ENCODE measurements at places on chromosomes 6 and 20.

DNA sequence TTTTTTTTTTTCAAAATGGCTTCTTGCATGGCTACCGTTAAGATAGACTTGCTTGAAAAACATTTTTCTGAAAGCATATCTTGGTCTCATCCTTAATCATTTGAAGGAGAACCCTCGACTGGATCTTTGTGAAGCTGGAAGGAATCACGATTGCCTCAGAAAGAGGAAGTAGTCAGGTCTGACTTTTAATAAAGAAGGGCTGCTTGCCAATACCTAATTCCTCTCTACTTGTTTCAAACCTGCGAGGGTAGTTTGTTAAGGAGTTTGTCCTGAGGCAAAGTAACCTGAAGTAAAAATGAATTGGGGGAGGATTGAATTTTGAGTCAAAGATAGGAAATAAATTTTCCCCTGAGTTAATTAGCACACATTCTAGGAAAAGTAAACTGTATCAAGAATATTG is 288.1 kb upstream of the MAP3K7 start:
- no peak overlapping the region for H3K4me3 ChIP-seq
- no peak for DNase-seq
- no peaks in the 10 kb centered on the region for H3K36me3 ChIP-seq
- no peaks in the 10 kb centered on the region for H3K4me1 ChIP-seq
- H3K27ac ChIP-seq, result no peak overlapping the region

DNA sequence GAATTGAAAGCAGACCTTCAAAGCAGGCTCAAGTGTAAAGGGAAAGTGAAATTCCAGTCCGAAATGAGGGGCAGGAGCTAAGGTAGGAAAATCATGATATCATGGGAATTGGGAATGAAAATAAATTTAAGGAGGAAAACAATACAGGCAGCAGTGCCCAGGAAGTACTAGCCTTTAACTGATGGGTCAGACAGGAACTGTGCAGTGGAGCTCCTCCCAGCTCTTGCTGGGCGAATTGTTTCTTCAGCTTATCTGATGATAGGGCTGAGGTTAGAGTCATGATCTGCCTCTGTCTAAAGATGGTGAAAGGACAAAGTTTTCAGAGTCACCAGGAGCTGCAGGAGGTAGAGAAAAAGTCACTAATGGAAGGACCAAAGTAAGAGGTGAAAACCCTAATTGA is 457.9 kb upstream of the PTCHD4 start:
- H3K27ac ChIP-seq, result no peak overlapping the region
- DNase-seq, result no peak
- H3K4me3 ChIP-seq, result no peak overlapping the region
- no peaks in the 10 kb centered on the region for H3K27me3 ChIP-seq
- no peaks in the 10 kb centered on the region for H3K4me1 ChIP-seq

DNA sequence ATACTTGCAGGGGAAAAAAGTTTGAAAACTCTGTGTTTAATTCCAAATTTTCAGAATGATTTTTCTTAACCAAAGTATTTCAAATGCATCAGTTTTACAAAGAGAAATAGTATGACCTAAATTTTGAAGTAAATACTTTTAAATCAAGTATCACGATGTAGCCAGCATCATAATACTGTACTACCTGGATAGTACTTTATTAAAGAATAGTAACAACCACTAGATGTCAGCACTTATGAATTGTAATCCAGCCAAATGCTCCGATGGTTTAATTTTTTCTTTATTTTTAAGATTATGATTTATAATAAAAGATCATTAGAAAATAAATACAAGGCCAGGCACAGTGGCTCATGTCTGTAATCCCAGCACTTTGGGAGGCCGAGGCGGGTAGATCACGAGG is 37.2 kb upstream of the HACE1 start:
- no peak overlapping the region for H3K4me3 ChIP-seq
- no peaks in the 10 kb centered on the region for H3K36me3 ChIP-seq
- no peak overlapping the region for H3K27ac ChIP-seq
- DNase-seq, result no peak
- H3K27me3 ChIP-seq, result peaks cover 2% of the 10 kb centered on the region

DNA sequence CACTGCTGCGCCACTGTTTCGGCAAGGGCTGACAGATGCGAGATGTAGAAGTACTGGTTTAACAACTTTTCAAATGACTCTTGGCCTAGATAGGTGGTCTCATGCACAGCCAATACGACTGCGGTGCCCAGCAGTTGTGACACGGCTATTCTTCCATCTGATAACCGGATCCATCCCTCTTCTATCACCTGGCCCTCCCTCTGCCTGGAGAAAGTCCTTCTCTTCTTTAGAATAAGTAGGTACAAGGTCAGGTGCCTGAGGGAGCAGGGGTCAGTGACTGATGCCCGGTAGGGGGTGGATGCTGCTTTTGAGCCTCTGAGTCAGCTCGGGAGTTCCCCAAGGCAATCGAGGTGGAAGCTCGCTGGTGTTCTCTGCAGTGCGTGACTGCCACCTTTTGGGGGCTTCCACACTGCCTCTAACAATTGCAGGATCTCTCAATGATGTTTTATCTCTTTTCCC is 166.8 kb upstream of the GRIK2 start:
- no peak for DNase-seq
- H3K27me3 ChIP-seq, result no peaks in the 10 kb centered on the region
- H3K27ac ChIP-seq, result no peak overlapping the region
- H3K36me3 ChIP-seq, result no peaks in the 10 kb centered on the region
- no peaks in the 10 kb centered on the region for H3K4me1 ChIP-seq

GRCh38 chr20:23049201-23050075 is at the start of gene THBD:
TSS of gene THBD (minus strand) at chr20:23049672. CDS start at chr20:23049504, 168 bp downstream.
- DNase-seq, result no peak
- H3K36me3 ChIP-seq, result peaks cover 2% of the 10 kb centered on the region
- peaks cover 65% of the 10 kb centered on the region for H3K27me3 ChIP-seq
- H3K4me1 ChIP-seq, result no peaks in the 10 kb centered on the region
- no peak within 1 kb of the TSS for H3K27ac ChIP-seq

- H3K27me3 ChIP-seq, result peaks cover 2% of the 10 kb centered on the region
- H3K27ac ChIP-seq, result no peak overlapping the region
- no peak for DNase-seq
- no peak overlapping the region for H3K4me3 ChIP-seq
- no peaks in the 10 kb centered on the region for H3K4me1 ChIP-seq
- peaks cover 3% of the 10 kb centered on the region for H3K36me3 ChIP-seq
These were observed 497.1 kb upstream of the ARID1B start for GRCh38 chr6:156280065-156280464.

GRCh38 chr6:11963756-11964500 is 48.2 kb upstream of the HIVEP1 start:
- no peak overlapping the region for H3K4me3 ChIP-seq

GRCh38 chr6:108106261-108106660 is 31.7 kb upstream of the OSTM1 start:
- peaks cover 43% of the 10 kb centered on the region for H3K27me3 ChIP-seq
- no peak for DNase-seq
- H3K36me3 ChIP-seq, result no peaks in the 10 kb centered on the region
- H3K4me3 ChIP-seq, result no peak overlapping the region

GRCh38 chr20:23928788-23929187 is 49.2 kb upstream of the CST5 start:
- no peaks in the 10 kb centered on the region for H3K27me3 ChIP-seq
- no peaks in the 10 kb centered on the region for H3K36me3 ChIP-seq

GRCh38 chr6:4670290-4670689 is 105.9 kb upstream of the CDYL start:
- DNase-seq, result no peak
- H3K27me3 ChIP-seq, result peaks cover 3% of the 10 kb centered on the region
- no peaks in the 10 kb centered on the region for H3K4me1 ChIP-seq

GRCh38 chr6:6610031-6610591 is 21.6 kb downstream of the LY86 start:
- H3K4me3 ChIP-seq, result no peak overlapping the region
- H3K27me3 ChIP-seq, result no peaks in the 10 kb centered on the region
- H3K4me1 ChIP-seq, result peaks cover 67% of the 10 kb centered on the region
- peaks cover 12% of the 10 kb centered on the region for H3K36me3 ChIP-seq

GRCh38 chr6:49913636-49914375 is 47.5 kb upstream of the CRISP1 start:
- H3K27ac ChIP-seq, result no peak overlapping the region
- no peak overlapping the region for H3K4me3 ChIP-seq
- H3K36me3 ChIP-seq, result no peaks in the 10 kb centered on the region
- H3K4me1 ChIP-seq, result no peaks in the 10 kb centered on the region
- no peaks in the 10 kb centered on the region for H3K27me3 ChIP-seq

DNA sequence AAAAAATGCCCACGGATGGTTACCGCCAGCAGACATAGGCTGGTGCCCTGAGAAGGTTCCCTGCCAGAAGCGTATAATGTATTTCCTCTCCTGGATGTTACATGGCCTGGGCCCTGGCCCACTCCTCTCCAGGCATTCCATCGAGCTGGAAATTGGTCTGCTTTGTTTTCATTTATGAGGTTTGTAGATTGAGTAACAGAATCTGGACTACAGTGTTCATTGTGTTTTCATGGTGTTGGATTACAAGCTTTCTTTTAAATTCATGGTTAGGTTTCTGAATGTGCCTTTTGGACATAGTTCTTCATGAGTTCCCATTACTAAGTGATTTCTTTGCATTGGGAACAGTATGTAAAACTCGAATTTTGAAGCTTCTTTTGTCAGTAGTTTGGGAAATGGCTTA is 6.4 kb downstream of the TIAM2 start:
- no peak for DNase-seq
- peaks cover 4% of the 10 kb centered on the region for H3K36me3 ChIP-seq
- peaks cover 14% of the 10 kb centered on the region for H3K4me1 ChIP-seq
- peaks cover 7% of the 10 kb centered on the region for H3K27me3 ChIP-seq
- no peak overlapping the region for H3K27ac ChIP-seq
- H3K4me3 ChIP-seq, result no peak overlapping the region

DNA sequence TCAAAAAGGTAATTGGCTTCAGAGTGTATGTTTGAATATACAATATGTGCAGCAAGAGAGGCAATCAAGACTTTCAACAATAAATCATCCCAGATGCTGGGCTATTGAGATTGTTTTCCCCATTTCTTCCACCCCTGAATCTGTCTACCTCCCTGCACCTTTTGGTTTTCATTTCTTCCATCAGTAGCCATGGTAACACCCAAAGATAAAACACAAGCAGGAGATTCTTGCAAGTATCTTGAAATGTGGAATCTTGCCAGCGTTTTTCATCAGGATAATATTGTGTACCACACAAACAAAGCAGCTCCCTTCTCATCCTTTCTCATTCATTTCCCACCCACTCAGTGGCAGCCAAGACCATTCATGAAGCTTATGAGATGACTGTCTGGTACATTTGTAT is 73.0 kb upstream of the NRSN1 start:
- no peak overlapping the region for H3K27ac ChIP-seq
- no peaks in the 10 kb centered on the region for H3K36me3 ChIP-seq
- H3K4me1 ChIP-seq, result no peaks in the 10 kb centered on the region
- no peak for DNase-seq
- H3K27me3 ChIP-seq, result no peaks in the 10 kb centered on the region

- H3K27ac ChIP-seq, result no peak overlapping the region
- H3K4me3 ChIP-seq, result no peak overlapping the region
- no peaks in the 10 kb centered on the region for H3K4me1 ChIP-seq
- peaks cover 2% of the 10 kb centered on the region for H3K27me3 ChIP-seq
These were observed 742.0 kb downstream of the KIF16B start for GRCh38 chr20:15831201-15831600.

DNA sequence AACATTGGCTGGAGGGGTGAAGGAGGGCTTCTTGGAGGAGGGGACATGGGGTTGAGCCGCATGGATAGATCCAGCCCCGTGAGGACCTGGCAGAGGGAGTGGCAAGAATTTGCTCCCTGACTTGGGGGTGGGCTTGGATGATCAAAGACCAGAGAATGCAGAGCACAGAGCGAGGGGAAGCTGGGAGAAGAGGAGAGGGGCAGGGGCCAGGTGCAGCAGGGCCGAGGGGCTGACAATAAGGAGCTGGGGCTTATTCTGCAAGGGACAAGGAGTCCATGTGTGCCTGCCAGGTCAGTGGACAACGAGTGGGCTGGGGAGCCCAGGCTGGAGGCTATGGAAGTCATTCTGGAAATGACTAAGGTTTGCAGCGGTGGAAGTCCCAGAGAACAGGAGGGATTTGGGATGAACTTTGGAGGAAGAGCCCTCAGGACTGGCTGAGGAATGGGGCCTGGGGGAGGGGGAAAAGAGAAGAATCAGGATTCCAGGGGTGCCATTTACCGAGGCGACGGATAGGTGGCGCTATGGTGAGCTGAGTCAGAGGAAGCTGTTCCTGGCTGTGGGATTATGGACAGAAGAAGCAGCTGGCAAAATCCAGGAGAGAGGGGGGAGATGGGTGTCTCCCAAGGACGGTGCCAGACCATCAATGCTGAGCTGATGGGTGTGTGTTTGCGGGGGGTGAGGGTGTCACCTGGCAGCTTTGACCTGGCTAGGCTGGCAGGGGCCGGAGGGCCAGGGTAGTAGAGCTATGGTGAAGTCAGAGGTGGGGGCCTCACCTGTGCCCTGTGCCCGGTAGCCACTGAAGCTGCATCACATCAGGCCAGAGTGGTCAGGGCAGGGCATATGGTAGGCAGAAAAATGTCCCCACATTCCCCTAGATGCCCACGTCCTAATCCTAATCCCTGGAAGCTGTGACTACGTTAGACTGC is 7.8 kb downstream of the KCNG1 start:
- H3K4me1 ChIP-seq, result no peaks in the 10 kb centered on the region
- H3K4me3 ChIP-seq, result no peak overlapping the region
- H3K27me3 ChIP-seq, result peaks cover 15% of the 10 kb centered on the region

DNA sequence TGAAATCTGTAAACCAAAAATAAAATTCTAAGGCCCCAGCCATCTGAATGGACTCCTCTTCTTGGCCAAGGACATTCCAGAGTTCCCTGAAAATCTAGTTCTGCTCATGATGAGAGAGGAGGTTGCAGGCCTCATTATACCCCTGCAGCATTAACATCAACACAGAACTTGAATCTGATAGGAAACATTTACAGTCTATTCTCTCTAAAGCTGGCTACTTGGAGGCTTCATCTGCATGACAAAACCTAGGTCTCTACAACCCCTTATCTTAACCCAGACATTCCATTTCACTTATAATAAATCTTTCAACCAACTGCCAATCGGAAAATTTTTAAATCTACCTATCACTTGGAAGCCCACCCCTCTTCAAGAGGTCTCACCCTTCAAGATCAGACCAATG is 15.7 kb downstream of the RTN4IP1 start:
- no peak overlapping the region for H3K27ac ChIP-seq
- no peak overlapping the region for H3K4me3 ChIP-seq
- H3K4me1 ChIP-seq, result peaks cover 28% of the 10 kb centered on the region
- no peak for DNase-seq
- peaks cover 25% of the 10 kb centered on the region for H3K36me3 ChIP-seq

Measured in activated T-helper 1 cell treated with anti-CD3 and anti-CD28 coated beads, Interleukin-12 subunit alpha, Interleukin-12 subunit beta, Interleukin-2, Interleukin-4 antibody, amounts not matched to agents 30 ng/mL and 10 ng/mL and 1 ng/mL, durations not matched to agents 14 hours and 24 hours and 36 hours (primary cell).